ENCODE measurements at places on chromosomes 5 and 9.

DNA sequence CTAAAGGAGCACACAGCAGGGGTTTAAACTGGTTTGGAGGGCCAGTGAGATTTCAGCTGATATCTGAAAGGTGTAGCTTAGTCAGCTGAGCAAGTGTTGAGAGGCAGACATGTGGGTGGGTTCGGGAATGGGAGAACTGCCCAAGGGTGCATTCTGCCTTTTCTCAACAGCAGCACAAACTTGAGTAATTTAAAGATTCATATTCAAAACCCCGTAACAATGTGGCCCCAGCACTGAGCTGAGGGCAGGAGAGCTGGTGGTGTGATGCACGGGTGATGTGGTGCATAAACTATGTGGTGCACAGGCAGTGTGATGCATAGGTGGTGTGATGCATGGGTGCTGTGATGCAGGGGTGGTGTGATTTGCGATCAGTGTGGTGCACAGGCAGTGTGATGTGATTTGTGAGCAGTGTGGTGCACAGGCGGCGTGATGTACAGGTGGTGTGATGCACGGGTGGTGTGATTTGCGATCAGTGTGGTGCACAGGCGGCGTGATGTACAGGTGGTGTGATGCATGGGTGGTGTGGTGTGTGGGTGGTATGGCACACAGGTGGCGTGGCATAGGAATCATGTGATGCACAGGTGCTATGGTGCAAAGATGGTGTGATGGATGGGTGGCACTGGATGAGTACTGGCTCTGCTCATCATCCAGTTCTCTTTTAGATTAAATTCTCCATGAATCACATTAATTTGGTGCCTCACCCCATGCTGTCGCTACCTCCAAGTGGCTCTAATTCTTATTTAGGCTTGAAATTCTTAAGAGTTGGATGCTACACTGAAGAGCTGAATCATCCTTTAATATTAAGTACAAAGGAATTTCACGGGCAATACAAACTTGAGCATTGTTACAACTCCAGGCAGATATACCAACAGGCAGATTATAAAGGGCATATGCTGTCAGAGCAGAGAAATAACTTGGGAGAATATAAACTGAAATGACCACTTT, 53.6 kb downstream of the DAP start:
- ATAC-seq = no peak

DNA sequence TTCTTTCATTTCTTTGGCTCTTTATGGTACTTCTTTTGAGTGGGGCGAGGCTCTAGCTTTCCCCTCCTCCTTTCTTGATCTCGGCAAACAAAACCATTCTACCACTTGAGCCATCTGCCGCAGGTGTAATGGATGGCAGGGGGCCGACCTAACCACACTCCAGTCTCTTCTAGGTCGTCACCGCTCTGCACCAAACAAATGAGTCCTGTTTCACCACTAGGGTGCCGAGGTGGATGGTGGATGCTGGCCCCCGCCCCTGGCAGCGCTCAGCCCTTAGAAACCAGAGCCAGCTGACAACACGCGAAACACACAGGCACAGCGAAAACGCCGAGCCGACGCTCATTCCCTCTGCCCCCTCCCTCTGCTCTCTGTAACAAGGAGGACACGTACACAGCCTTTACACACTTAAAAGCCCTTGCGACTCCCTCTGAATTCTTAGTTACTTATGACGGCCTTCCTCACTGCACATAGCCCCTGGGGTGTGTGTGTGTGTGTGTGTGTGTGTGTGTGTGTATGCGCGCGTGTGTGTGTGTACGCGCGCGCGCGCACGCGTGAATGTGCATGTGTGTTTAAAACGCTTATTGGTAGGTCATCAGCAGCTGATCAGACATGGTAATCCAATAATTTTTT, 199.4 kb downstream of the MEF2C start:
- ATAC-seq = no peak

DNA sequence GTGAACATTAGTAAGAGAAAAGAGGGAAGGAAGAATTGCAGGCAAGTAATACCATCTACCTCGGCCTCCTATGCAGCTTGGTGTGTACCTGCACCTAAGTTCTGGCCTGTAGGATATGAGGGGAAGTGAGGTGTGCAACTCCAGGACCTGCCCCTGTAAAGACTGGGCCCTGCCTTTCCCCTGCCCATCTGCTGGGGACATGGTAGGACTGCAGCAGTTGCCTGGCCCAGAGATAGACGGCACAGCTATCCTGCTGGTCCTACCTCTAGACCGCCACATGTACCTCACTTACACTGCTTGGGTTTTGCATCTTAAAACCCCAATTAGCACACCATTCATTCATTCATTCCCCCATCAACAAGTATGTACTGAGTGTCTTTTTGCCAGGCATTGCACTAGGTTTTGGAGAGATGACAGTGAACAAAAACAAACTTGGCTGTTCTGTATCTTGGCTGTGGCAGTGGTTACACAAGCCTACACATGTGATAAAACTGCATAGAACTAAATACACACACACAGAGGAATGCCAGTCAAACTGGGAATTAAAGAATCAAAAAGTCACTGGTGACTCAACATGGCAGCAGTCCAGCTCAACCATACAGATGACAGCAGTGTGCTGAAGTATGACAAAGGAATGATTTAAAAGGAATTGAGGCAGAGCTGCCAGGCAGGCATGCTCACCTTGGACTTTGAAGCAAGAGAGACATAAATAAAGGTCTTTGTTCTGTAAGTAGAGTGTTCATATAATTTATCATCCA, 23.3 kb upstream of the MGAT1 start:
- peak; percentile 68 for ATAC-seq

DNA sequence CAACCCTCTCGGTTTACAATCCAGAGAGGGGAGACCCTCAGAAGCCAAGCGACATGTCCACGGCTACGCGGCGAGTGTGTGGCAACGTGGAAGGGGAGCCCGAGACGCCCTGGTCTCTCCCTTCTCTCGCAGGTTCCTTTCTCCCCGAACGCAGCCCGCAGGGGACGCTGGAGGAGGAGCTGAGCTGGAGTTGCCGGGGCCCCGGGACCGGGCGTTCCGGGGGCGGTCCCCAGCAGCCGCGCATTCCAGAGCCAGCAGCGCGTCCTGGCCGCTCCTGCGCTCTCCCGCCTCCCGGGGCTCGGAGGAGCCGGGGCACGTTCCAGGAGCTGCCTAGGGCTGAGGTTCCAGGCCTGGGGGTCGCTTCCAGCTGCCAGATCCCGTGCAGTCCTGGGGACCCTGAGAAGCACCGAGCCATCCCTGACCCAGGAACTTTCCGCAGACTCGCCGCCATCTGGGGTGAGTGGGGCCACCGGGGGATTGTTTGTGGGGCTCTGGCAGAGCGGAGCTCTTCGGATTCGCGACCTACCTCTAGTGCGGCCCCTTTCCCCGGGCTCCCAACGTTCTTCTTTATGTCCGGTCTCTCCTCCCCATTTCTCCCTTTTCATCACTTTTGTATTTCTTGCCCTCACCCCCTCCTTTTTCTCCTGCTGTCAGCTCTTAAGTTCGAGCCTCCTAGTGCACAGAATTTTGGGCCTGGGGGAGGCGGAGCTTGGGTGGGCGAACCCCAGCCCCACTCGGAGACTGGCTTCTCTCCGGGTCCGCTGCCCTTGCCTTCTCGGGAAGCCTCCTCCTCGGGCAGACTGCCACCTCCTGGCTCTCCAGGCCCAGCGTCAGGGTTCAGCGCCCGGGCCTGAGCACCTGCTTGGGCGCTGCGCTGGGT, at the start of gene SMIM3:
Gene SMIM3 (plus strand): TSS at position 241 of the 880 bp plus-strand sequence. CDS start 16,684 bp downstream, outside the sequence.
- peak; percentile 83 for ATAC-seq

GRCh38 chr9:113907282-113907681, 31.2 kb downstream of the ZNF618 start:
- no peak for ATAC-seq

DNA sequence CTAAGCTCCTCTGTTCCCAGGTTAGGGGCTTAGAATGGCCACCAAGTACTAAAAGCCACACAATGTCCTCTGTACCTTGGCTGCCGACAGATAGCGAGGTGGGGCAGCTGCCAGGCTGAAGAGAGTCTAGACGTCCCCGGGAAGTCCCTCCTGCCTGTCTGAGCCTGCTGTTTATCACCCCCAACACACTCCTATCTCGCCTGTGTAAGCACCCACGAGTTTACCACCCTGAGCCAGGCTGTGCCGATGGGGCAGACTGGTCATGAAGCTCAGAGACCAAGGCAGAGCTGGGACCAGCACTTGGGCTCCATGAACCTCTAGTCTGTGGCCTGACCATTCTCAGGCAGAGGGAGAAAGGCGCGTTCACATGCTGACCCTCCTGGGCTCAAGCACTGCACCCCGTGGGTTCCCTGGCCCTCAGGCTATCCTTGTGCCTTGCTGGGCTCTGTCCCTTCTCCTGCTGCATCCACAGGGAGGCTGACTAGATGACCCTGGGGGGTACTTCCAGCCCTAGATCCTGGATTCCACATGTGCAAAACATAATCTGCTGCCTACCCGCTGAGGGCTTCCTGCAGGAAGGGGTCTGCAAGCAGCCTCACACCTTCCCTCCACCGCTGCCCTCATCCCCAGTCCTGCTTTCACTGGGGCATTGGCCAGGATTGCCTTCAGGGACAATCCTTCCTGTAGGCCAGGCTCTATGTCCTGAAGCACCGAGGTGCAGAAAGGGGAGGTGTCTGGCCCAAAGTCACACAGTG, 18.6 kb upstream of the SLC25A51 start:
- no peak for ATAC-seq

Measured in gastroesophageal sphincter (tissue), 4 donors.